GM12878 (cell line): ENCODE measurements at places on chromosomes 4 and X.

GRCh38 chr4:7531640-7531994 lies 96.9 kb upstream of the PSAPL1 start:
- no peak for DNase-seq

GRCh38 chr4:158189422-158189821 lies 16.6 kb upstream of the GASK1B start:
- no peak for DNase-seq

DNA sequence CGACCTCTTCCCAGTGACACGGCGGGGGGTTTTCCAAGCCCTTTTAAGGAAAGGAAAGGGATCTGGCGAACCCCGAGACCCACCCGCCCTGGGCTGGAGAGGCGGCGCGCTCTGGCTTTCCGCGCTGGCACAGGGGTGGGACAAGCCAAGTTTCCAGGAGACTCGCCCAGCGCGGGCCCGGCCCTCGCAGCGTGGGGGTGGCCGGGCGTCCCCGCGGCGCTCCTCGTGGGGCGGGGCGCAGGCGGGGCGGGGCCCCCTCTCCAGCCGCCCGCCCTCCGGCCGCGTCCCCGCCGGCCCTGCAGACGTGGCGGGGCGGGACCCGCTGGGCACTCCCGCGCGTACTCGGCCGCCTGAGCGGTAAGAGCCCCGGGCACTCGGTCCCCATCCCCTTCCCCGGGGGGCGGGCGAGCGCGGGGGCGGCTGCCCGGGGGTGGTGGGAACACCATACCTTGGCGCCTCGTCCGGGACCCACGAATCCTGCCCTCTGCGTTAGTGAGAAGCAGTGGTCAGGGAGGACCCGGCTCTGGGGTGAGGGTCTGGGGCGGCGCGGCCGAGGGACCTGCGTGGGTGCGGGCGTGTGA lies at the start of gene FAM114A1:
Gene FAM114A1, plus strand, starts transcription at position 329 of the 581 bp plus-strand sequence. CDS start 10,273 bp downstream, outside the sequence.
- no peak for DNase-seq

- no peak for DNase-seq
Observed at GRCh38 chrX:132685276-132685675, 196.4 kb upstream of the MBNL3 start.

DNA sequence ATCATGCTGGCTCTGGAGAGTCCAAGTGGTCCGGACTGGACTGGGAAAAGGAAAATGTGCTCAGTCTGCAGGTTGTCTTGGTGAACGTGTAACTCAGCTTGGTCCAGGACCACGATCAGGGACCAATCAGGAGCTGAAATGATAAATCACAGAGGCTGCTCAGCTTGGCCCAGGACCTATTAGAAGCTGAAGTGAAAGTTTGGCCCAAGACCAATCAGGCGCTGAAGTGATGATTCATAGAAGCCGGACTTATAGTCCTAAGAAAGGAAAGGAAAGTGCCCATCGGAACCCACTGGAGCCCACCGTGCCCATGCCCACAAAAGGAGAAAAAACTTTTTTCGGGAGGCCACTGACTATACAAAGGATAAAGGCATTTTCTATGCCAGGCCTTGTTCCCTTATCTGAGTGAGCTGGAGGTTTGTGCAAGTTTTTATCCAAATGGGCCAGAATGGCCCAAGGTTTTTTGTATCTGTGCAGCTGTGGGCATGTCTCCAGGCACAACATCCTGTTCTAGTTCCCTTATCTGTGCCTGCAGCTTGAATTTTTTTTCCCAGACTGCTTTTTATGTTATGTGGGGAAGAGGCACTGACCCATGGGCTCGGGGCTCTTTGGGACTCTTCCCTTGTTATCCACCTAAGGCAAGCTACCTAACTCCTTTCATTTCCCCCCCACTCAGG lies 194.4 kb downstream of the FAM133A start:
- no peak for DNase-seq

DNA sequence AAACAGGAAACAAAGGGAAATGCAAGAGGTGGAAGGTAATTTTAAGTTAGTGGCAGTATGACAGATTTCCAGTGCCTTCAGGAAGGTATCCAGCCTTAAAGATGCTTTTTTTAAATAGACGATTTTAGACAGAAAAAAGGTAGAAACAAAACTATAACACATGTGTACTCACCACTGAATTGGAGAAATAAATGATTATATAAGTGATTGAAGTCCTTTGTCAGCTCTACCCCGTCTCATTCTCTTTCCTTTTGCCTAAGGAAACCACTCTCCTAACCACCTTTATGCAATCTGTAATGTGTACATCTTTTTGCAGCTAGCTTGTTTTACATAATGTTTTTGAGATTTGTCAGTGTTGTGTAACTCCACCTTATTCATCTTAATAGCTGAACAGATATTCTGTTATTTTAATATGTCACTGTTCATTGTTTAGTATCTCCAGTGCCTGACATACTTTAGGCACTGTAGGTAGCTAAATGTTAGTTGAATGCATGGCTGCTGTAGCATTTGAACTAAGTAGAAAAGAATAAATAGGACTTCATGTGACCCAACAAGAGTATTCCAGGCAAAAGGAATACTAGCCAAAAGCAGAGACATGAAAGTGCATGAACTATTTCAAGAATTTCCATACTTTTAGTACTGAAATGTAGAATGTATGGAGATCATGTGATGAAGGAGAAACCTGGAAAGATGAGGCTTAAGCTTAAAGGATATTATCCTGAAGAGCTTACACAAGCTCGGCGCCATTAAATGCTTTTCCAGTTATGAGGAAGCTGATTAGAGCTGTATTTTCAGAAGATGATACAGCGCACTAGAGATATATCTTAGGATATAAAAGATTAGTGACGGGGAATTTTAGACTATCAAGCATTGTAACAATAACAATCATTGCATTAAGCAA lies 865 bp downstream of the FAM200B start:
- no peak for DNase-seq

DNA sequence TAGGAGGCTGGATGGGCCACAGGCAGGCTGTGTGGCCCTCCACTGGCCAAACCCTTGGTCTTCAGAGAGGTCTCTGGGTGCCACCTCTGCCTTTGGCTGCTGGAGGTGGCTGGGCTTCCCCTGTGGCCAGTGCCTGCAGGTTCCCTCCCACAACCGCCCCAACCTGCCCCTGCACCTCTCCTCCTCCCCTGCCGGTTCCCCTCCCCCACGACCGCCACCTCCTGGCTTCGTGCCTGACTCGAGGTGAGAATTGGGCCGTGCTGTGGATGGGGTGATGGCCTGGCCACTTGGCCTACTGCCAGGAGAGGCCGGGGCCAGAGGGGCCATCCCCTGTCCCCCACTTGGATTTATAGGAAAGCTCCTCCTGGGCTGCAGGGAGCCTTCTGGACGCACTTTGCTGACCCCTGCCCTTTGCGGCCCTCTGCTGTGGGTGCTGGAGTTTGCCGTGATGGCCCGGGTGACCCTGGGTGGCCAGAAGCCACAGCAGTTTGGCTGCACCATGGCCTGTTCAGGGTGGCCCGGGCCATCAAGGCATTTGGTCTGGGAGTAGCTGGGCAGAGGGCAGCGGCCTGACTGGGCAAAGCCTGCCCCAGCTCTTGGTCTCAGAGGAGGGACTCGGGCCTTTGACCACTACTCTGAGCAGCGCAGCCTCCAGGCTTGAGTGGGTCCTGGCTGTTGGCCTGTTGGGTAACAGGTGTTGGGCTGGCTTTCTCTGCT lies 3.8 kb downstream of the NAT8L start:
- no peak for DNase-seq

- no peak for DNase-seq
Observed at GRCh38 chrX:104172788-104173187, 6.5 kb downstream of the FAM199X start.

GRCh38 chr4:151035911-151036310 lies 20.8 kb upstream of the LRBA start:
- DNase-seq: no peak

DNA sequence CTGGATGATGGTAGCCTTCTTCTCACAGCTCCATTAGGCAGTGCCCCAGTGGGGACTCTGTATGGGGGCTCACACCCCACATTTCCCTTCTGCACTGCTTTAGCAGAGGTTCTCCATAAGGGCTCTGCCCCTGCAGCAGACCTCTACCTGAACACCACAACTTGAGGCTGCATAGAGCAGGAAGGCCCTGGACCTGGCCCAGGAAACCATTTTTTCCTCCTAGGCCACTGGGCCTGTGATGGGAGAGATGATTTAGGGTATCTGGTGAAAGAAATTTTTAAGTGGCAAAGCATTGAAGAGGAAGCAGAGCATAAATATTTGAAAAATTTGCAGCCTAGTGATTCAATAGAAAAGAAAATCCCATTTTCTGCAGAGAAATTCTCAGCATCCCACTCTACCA lies 17.3 kb downstream of the F8A3 start:
- DNase-seq: no peak

DNA sequence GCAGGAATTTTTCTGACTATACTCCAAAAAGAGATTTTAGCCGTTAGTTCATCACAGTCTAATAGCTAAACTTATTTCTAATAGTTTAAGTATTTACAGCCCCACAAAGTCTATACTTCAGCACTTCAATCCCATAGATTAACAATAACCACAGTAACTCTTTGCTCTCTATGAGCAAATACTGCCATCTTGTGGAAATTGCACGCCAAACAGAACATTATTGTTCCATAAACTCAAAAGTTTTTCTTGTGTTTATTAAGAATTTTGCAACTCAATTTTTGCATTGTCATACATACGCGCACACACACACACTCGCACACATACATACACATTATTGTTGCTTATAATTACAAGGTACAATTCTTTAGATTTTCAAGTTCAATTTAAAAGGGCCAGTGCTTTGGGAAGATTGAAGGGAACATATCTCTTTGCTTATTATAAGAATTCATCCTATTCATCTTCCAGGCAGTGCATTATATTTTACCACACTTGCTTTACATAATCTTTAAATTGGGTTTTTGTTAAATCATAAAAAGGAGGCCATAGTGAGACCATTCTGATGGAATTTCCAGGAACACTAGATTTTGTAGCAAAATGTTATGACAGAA lies 63.8 kb upstream of the ATOH1 start:
- no peak for DNase-seq

DNA sequence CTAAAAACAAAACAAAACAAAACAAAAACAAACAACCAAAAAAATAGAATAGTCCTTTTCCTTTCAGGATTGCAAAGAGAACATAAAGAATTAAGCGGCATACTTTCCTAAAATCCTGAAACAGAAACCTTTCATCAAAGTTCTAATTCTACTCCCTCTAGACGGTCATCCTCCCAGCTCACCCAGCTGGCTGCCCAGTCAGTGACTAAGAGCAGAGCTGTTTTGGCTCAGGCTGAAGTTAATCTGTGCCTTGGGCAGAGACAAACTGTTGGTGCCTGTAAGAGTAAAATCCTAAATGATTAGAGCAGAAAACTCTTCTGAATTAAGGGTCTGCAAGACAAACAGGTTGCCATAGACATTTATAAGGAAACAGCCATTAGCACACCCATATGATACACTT lies 17.6 kb upstream of the WAS start:
- no peak for DNase-seq

- DNase-seq: no peak
Observed at GRCh38 chr4:16765546-16765945, 132.9 kb downstream of the LDB2 start.

DNA sequence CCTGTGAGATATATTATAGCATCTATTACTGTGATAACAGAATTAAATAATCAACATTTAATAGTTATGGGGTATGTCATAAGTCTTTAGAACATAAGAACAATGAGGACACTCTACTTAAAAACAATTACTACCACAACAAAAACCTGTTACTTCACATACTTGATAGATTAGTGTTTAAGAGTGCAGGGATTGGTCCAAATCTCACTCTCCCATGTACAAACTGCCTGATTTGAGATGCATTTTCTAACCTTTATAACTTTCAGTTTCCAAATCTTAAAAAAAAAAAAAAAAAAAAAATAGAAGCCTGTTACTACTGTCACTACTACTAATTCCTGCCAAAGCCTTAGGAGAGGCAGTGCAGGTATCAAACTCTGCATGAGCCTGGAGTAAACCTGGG lies 5.6 kb downstream of the PCDH18 start:
- DNase-seq: no peak

DNA sequence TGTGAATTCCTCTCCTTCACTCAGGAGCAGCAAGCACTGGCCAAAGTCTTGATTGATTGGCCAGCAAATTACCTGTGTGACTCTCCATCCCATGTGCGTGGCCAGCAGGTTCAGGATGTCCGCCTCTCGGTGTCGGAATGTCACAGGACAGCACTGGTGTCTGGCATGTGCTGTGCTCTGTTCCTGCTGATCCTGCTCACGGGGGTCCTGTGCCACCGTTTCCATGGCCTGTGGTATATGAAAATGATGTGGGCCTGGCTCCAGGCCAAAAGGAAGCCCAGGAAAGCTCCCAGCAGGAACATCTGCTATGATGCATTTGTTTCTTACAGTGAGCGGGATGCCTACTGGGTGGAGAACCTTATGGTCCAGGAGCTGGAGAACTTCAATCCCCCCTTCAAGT lies 20.4 kb downstream of the TLR2 start:
- DNase-seq: no peak

DNA sequence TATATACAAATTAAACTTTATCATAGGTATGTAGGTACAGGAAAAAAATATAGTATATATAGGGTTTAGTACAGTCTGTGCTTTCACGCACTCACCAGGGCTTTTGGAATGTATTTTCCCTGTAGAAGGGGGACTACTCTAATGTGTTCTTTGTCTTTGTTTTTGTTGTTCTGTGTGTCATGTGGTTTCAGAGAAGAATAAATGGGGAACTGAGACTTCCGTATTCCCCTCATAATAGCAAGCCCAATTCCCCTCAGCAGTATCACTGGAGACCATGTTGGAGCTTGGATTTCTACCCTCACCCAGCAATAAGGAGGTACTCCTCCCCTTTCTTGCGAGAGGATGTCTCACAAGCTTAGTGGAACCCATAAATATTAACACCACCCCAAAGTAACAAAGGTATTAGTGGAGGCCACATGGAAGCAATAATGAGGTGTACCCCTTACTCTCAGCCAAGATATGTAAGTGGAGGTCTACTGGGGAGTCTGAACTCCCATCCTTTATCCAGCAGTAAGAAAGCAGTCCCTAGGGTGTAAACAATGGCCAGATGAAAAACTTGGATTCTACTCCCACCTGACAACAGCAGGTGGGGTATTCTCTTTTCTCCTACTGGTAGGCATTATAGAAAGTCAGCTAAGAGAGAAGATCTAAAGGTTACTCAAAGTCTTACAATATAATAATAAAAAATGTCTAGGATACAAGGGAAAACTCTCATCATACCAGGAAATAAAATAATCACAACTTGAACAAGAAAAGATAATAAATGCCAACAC lies 805.4 kb upstream of the GALNTL6 start:
- DNase-seq: no peak

GRCh38 chr4:52051615-52052474 lies 741 bp downstream of the SPATA18 start:
- no peak for DNase-seq

DNA sequence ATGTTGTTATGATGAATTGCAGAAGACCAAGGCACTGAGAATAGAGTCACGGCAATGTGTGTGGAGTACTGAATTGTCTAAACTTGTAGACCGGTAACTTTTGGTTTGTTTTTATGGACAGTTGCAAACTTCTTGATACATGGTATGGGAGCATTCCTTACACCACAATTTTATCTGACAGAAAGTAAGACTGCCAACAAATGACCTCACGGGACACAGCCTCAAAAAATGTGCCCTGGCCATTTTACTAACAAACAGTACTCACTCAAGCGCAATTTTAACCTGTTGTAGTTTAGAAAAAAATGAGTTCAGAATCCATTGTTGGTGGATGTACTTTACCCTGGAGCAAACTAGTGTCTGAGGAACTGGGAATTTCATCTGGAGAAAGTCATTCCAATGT lies 321.2 kb downstream of the CAMK2D start:
- no peak for DNase-seq

GRCh38 chr4:180710628-180711337 lies 1532.4 kb upstream of the TENM3 start:
- no peak for DNase-seq
